ENCODE measurements at places on chromosomes 5 and 9. TPM values are rescaled to one million over a fixed set of nuclear protein-coding genes. Genes with fewer than 3 reads are reported as not detected.

ORM2 gene
- 3.9 TPM for total RNA-seq

TXNDC8 gene
- not detected for total RNA-seq

LCP2 gene
- total RNA-seq, result 83.1 TPM

PCDHGB3 gene
- total RNA-seq, result 2.6 TPM

FRMD3 gene
- total RNA-seq, result 10.8 TPM

S1PR3 gene
- 10.2 TPM for total RNA-seq

AK3 gene
- 44.2 TPM for total RNA-seq

IFNB1 gene
- not detected for total RNA-seq

ADRB2 gene
- total RNA-seq, result 28.0 TPM

HNRNPAB gene
- total RNA-seq, result 116 TPM

OR1J1 gene
- not detected for total RNA-seq

NXNL2 gene
- not detected for total RNA-seq

RAB3C gene
- total RNA-seq, result 0.67 TPM

ADGRV1 gene
- 47.1 TPM for total RNA-seq

CAMK2A gene
- 1.5 TPM for total RNA-seq

TRPM6 gene
- total RNA-seq, result 1.2 TPM

TMEM252 gene
- total RNA-seq, result not detected

TAF11L5 gene
- total RNA-seq, result not detected

LHX3 gene
- total RNA-seq, result not detected
